ENCODE measurements at places on chromosomes 7 and 10.

- no peak for DNase-seq
Observed at GRCh38 chr7:26309089-26309488, 17.4 kb downstream of the SNX10 start.

DNA sequence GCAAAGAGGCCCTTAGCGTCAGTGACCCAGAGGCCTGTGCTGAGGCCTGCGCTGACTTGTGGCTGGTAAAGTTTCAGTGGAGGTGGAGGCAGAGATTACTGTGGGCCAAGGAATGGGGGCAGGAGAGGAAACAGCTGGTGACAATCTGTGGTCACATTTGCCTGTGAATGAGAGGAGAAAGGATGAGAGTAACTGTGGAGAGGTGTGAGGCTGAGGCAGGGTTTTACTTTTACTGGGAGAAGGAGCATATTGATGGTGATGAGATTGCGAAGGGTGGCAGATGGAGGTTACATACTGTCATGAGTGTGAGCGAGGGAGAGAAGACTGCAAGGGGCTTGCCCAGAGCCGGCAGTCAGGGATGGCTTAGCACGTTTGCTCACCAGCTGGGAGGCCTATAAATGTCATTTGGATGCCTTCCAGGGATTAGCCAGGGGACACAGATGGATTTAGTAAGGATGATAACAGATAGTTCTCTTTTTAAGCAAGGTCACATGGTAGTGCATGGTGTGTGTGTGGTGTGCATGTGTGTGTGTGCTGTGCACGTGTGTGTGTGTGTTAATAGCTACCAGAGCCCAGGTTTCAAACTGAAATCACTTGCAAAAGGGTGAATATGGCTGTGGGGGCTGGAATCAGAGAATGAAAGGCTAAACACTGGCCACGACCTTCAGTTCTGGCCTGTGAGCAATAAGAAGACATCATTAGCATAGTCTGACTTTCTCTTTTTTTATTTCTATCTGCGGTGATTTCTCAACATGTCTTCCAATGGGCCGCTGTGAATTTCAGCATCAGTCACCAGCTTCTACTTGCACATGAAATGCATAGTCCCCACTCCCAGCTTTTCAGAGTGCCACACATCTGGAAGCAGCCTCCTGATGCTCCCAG is 291.5 kb upstream of the ZNF32 start:
- DNase-seq: no peak

DNA sequence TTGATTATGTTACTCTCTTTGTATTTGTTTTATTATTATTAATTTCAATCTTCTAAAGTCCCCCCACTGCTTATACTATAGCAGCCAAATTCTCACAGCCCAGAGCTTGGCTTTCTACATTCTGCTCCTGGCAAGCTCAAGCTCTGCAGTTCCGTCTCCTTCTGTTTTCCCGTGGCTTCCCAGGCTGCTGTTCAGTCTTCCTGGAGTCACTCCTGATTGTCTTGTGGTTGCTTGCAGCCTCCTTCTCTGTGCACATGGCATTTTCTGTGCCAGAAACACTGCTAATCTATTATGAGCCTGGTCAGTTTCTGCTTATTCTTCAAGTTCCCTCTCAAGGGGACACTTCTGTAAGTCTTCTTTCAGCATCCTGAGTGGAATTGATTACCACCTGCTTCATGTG is 533.7 kb upstream of the IGFBP3 start:
- no peak for DNase-seq

GRCh38 chr10:63286340-63286739 is 153.2 kb downstream of the NRBF2 start:
- DNase-seq: no peak

GRCh38 chr7:73831834-73832651 is 1.2 kb downstream of the CLDN4 start:
- DNase-seq: no peak

DNA sequence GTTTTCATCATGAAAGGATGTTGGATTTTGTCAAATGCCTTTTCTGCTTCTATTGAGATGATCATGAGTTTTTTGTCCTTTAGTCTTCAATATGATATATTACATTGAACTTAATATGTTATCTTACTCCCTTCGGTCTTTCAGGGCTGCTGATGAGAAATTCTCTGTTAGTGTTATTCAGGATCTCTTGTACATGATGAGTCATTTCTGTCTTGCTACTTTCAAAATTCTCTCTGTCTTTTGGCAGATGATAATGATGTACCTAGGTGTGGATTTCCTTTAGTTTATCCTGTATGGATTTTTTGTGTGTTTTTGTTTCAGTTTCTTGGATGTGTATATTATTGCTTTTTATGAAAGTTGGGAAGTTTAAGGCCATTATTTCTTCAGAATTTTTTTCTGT is 320.9 kb upstream of the NPSR1 start:
- no peak for DNase-seq

All from activated T-cell treated with anti-CD3 and anti-CD28 coated beads for 1 hour (primary cell).